ENCODE measurements at places on chromosomes 6 and 20.

DNA sequence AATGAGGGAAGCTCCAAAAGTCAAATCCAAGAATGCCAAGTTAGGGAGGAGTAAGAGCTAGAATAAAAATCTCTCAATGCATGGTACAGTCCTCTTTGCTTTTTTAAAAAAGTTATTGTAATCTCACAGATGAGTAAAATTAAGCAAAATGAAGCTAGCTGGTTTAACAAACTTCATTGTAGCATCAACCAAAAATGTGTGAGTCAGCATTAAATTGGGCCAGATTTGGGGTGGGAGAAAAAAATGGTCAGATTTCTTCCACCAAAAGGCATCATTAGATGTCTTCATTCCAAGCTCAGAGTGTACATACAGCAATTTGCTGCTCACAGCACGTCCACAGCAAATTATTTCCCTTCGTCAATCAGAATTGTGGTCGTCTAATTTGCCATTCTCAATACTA lies 441.5 kb upstream of the FLRT3 start:
- no peak for DNase-seq

DNA sequence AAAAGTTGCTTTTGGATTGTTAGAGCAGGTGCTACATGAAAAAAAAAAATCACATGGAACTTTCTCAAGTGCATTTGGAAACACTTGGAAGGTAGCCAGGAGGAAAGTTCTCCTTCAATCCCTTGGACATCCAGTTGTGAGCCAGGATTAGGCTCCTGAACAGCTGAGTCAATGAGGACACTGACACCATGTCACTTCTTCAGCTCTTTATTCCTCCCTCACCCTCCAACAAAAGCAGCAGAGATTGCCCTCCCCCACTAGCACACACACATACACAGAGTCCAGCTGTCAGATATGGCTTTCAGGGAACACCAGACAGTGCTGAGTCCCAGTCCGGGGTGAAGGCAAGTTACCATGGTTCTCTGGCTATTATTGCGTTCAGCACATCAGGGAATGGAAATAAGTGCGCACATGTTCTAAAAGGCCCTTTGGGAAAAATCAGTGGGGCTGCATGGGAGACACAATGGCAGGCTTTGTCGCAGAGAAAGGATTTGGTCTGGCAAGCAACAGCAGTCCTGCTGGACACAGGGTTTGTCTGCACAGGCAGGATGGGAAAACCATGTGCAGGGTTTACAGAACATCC lies 124.7 kb upstream of the MARCKS start:
- DNase-seq = peak; percentile 82

DNA sequence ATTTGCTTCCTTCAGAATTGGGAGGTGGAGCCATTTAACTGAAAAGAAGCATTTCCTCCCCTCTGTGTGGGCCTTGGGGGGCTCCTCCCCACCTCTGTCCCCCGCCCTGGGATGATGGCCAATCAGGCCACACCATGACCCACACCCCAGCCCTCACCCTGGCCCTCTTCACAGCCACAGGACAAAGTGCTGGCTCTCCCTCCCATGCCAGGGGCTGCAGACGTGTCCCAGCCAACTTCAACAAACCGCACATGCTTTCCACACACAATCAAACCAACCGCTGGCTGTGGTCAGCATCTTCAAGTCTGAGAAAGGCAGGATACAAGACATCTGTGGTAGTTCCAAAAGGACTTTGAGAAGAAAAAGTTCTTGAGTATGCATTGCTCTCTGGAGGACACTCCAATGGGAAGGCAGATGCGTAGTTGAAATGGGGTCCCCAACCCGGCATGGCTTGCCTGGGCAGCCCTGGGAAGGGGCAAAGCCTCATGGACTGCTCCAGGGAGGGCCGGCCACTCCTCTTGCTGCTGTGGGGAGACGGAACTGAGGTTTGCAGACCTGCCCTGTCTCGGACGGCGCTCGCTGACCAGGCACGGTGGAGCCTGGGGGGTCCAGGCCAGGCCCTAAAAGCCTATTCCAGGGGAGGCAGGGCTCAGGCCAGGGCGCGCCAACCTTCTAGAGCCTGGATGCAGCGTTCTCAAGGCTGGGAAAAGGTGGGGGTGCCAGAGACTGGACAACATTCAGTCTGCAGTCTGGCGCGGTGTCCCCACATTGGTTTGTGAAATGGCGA lies 12.2 kb downstream of the TTLL2 start:
- DNase-seq = peak; percentile 62

GRCh38 chr20:63449796-63450730 lies 22.4 kb downstream of the KCNQ2 start:
- DNase-seq = no peak

GRCh38 chr6:101517632-101518031 lies 124.1 kb downstream of the GRIK2 start:
- no peak for DNase-seq

DNA sequence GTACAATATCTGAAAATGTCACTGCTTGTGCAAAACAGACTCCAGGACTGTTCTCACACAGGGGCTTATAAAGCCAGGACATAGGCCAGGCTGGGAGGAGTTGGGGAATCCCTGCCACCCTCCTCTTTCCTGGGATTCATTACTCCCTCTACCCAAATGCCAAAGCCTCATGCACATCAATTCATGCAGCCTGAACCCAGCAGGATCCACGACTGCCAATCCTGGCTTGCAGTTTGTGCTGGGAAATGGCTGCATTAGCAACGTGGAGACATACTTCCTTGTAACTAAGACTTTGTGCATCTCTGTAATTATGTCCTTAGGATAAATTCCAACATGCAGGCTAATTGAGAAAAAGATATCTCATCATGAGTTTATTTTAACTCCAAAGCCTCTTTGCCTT lies 143.8 kb downstream of the SYCP2 start:
- peak; percentile 9 for DNase-seq

DNA sequence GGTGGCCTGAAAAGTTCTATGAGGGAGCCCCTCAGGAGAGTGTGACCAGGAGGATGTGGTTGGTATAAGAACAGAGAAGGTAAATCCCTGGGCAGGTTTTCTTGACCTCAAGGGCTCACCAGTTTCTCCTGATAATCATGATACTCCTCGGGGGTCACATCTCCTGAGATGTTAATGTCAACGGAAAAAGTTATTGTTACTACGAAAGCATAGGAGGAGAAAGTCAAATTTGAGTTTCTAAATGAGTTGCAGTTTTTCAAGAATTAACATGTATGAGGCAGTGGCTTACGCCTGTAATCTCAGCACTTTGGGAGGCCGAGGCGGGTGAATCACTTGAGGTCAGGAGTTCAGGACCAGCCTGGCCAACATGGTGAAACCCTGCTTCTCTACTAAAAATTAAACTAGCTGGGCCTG lies 23.4 kb downstream of the MGME1 start:
- DNase-seq = no peak

GRCh38 chr6:3164388-3164787 lies 7.0 kb upstream of the TUBB2A start:
- DNase-seq = no peak

- DNase-seq = no peak
These were observed 79.6 kb downstream of the ANKRD60 start for GRCh38 chr20:58148891-58149290.

GRCh38 chr20:3757268-3757667 lies 10.3 kb downstream of the ADISSP start:
- no peak for DNase-seq

- DNase-seq = no peak
These were observed 38.1 kb upstream of the NOX3 start for GRCh38 chr6:155493694-155494143.

GRCh38 chr20:32040142-32040953 lies 11.7 kb upstream of the HCK start:
- DNase-seq = no peak

DNA sequence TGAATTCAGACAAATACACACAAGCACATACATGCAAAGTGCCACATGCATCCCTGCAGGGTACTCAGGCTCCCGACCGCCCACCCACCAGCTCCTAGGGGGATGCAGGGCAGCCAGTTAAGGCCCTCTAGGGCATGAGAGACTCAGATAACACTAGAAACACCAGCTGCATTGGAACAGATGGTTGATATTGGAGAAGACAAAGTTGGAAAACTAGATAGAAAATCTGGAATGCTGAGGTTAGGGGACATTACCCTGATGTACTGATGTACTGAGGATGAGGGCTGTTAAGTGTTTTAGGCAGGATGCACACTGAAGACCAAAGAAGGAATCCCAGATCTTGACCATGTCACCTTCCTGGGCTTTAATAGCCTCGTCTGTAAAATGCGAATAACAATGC lies 134.6 kb upstream of the ECI2 start:
- no peak for DNase-seq

- no peak for DNase-seq
These were observed 4.7 kb downstream of the MRPS18A start for GRCh38 chr6:43682724-43683429.

GRCh38 chr6:40399888-40400457 lies 187.2 kb downstream of the LRFN2 start:
- no peak for DNase-seq

GRCh38 chr20:32203356-32204204 lies 4.0 kb downstream of the PLAGL2 start:
- no peak for DNase-seq

GRCh38 chr20:33908336-33908735 lies 85.4 kb upstream of the RALY start:
- DNase-seq = no peak

- no peak for DNase-seq
These were observed 263.9 kb upstream of the NT5E start for GRCh38 chr6:85185977-85186376.

DNA sequence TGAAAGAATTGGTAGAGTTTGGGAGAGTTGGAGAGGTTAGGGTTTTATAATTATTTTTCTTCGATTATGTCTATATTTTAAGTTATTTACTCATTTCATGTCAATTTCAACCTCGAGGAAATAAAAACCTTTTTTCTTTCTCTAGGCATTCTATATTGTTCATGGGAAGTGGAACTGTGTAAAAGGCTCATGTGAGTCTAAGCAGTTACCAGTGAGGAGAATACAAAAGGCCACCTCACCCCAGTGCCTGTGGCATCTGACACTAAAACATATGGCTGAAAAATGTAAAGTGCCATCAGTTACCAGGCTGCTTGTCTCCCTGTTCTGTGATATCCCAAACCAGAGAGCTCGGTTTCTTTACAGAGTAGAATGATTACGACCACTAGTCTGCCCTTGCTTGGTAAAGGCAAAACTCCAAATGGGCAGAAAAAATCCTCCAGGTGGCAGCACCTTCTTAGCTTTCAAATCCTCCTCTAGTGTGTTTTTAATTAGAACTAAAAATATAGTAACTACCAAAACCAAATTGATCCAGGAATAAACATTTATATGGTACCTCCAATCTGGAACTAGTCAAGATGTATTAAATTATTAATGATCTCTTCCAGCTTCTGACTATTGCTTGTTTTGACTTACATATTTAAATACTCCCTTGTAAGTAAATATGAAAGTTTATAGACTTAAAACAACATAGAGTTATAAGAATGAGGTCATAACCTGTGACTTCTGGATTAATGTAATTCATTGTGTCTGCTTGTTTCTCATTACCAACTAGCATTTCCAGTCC lies 122.6 kb upstream of the MCHR2 start:
- DNase-seq = peak; percentile 56

- no peak for DNase-seq
These were observed 61.5 kb downstream of the FRK start for GRCh38 chr6:115999235-115999634.

- no peak for DNase-seq
These were observed 206.7 kb downstream of the CLIC5 start for GRCh38 chr6:45808917-45809316.

DNA sequence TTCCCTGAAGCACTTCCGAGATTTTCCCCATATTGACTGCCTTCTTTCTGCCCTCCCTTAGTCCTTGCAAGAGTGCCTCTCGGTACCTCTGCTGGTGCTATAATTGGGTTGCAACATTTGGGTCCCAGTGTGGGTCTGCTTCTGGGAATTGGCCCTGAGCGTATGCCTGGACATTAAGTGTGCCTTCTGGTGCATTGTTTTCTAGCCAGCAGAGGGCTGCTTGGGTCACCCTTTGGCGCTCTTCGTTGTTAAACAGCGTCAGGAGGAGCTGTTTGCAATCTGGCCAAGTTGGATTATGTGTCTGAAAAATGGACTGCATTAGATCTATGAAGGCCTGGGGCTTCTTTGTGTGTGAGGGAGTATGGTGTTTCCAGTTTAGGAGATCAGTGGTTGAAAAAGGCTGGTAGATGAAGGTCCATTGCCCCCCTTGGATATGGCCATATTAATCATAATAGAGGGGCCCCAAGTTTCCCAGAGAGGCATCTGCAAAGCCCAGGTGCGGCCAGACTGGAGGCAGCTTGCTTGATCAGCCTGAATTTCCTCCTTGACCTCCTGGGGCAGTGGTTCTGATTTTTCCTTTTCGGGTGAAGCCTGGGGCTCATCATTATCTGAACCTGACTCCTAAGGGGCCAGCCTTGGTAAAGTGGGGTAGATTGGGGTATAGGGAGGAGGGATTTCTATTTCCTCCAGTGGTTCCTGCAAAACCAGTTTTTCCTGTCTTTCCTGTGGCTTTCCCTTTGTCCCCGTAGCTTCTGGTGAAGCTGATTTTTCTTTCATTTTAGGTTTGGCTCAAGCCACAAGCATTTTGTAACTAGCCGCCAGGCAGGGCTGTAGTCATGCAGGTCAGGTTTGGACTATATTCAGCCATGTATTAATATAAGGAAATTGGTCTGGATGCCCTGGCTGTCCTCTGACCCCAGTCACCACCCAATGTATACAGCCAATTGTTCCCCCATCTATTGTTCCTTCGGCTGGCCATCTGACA lies 85.4 kb upstream of the GPR6 start:
- no peak for DNase-seq

DNA sequence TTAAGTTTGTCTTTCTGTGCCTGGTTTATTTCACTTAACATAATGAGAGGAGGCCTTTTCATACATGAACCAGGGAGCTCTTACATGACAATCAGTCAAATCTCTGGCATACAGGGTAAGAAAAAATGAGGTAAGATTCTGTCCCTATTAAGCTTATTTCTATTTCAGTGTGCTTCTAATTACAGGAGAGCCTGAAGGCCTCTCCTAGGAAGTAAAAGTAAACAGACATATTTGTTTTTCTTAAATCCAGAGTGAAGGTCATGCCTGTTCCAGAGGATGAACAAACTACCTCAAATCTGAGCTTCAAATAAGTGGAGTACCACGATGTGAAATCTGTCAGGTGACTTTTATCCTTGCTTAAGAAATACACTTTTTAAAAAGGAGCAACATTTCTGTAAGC lies 72.6 kb downstream of the POPDC3 start:
- DNase-seq = no peak

GRCh38 chr6:105135056-105135455 lies 44.8 kb downstream of the POPDC3 start:
- no peak for DNase-seq

- DNase-seq = no peak
These were observed 40.0 kb downstream of the NOL4L start for GRCh38 chr20:32544893-32545840.

GRCh38 chr6:65819152-65819551 lies 112.1 kb upstream of the EYS start:
- DNase-seq = no peak

GRCh38 chr20:45306431-45306982 lies at the start of gene RBPJL:
Gene RBPJL (plus strand): TSS chr20:45306840. CDS start chr20:45306923, 83 bp downstream.
- DNase-seq = no peak

All from right forelimb (tissue), 1 donor.